ELF-1 (cell line): ENCODE measurements at places on chromosomes 11 and 22.
A peak's percentile ranks its signal among the peaks of the same experiment; 100 is the strongest.

DNA sequence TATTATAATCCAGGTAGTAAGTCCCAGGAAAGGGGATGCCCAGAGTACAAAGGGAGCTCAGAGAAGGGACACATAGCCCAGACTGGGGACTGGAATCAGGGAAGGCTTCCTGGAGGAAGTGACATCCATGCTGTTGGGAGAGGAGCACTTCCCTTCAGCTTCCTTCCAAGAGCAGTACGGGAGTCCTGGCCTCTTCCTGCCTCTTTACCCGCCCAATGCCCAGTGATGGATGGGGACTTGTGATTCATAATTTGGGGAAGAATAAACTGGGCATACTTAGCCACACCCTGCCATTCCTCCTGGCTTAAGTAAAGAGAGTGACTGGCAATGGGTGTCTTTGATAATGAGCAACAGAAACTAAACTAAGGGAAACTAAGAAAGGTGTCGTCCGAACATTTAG is 11.5 kb downstream of the C11orf91 start:
- DNase-seq = no peak

- no peak for DNase-seq
Observed at GRCh38 chr11:113562576-113562975, 87.4 kb upstream of the DRD2 start.

GRCh38 chr22:36465232-36466021 is 16.0 kb downstream of the TXN2 start:
- DNase-seq = no peak

- peak; percentile 18 for DNase-seq
Observed at GRCh38 chr22:19607192-19608002, 83.2 kb upstream of the CLDN5 start.

- DNase-seq = no peak
Observed at GRCh38 chr11:34335331-34335730, 22.5 kb downstream of the ABTB2 start.

GRCh38 chr22:35997438-35997837 is 31.2 kb downstream of the RBFOX2 start:
- no peak for DNase-seq

GRCh38 chr11:94128291-94128745 is 323 bp upstream of the PANX1 start:
- no peak for DNase-seq
